ENCODE measurements at places on chromosomes 6 and 20.

DNA sequence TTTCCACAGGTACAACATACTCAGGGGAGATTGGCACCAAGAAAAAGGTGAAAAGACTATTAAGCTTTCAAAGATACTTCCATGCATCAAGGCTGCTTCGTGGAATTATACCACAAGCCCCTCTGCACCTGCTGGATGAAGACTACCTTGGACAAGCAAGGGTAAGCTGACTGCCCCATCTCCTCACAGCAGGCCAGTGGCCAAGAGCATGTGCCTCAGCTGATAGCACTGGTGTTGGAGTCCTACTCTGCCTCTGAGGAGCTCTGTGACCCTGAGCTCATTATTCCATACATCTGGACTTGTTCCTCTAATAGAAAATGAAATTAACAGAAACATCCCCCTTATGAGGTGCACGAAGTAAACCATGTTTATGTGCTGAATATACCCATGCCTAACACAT lies 102.8 kb downstream of the MTFR2 start:
- no peak for DNase-seq

DNA sequence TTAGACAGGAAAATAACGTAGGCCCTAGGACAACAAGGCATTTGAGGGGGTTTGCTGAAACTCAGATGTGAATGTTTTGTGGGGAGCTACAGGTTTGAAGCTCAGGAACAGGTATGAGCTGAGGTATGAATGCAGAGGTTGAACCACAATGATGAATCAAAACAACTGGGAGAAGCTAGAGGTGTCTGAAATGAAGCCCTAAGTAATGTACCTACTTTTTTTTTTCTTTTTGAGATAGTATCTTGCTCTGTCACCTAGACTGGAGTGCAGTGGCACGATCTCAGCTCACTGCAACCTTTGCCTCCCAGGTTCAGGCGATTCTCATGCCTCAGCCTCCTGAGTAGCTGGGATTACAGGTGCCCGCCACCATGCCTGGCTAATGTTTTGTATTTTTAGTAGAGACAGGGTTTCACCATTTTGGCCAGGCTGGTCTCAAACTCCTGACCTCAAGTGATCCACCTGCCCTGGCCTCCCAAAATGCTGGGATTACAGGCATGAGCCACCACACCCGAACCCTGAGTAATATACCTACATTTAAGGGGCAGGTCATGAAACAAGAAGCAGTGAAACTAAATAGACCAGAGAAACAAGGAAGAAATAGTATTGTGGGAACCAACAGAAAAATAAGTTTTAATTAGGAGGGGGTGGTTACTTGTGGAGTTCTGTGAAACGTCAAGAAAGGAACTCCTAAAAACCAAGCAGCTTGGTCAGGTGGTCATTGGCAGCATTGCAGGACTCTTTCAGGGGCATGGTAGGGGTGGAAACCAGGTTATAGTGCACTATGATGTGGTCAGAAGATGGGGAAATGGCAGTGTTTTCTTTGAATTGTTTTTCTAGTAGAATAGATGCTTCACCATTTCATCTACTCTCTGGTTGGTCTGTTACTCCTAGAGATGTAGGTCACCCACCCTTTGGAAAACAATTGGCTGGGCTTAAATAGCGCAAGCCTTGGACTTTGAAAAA lies 138.1 kb downstream of the CD164 start:
- DNase-seq, result no peak

DNA sequence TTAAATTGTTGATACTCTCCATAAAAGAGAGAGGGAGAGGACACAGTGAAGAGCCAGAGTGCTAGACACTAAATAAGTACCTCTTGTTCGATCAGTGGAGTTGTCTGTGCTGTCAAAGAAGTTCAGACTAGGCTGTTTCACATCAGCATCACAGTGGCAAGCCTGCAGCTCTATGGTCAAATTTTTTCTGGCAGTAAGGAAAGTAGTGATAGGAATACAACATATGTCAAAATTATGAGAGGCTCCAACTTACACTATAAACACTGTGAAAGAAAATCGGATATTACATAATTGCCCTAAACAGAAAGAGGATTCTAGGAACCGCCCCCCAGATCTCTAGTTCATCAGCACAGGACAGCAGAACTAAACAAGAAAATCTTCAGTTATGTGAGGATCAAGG lies 23.1 kb downstream of the DNAH8 start:
- no peak for DNase-seq

DNA sequence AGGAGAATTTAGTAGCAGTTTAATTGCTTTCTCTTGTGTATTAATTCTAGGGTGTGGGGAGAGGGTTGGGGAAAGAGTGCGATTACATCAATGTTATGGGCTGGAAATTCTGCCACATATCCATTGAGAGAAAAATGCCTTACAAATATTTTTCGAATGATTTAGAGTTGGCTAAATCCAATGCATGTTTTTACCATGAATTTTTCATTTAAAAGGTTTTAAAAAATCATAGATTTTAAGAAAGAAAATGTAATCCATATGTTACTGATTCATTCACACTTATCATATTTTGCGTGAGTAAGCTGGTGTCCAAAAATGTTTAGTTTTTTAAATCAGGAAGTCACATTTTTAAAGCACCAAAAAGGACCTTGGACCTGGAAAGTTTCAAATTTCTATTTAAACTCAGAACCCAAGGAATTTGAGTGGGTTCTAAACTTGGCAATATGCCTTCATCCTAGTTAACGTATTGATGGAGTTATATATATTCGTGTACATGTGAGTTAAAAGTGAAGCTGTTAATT lies 627.4 kb upstream of the CITED2 start:
- DNase-seq, result no peak

- DNase-seq, result no peak
Observed at GRCh38 chr20:22342410-22342809, 242.0 kb downstream of the FOXA2 start.

DNA sequence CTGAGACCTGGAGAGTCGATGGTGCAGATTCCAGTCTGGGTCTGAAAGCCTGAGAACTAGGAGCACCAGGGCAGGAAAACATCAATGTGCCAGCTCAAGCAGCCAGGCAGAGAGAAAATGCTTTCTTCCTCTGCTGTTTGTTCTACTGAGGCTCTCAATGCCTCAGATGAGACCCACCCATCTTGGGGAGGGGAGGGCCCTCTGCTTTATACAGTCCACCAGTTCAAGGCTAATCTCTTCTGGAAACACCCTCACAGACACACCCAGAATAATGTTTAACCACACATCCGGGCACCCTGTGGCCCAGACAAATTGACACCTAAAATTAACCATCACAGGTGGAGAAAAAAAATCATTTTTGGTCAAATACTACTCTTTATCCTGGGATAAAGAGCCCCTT lies 89.3 kb upstream of the SLC22A23 start:
- DNase-seq, result no peak

GRCh38 chr6:116461932-116462885 lies 1.0 kb downstream of the CALHM6 start:
- peak; percentile 66 for DNase-seq

Measured in CD4-positive, alpha-beta memory T cell (primary cell).